Right cardiac atrium (tissue), 5 donors: ENCODE measurements at places on chromosomes 7 and 10. TPM values are rescaled to one million over a fixed set of nuclear protein-coding genes. Genes with fewer than 3 reads are reported as not detected.
A peak's percentile ranks its signal among the peaks of the same experiment; 100 is the strongest.

DNA sequence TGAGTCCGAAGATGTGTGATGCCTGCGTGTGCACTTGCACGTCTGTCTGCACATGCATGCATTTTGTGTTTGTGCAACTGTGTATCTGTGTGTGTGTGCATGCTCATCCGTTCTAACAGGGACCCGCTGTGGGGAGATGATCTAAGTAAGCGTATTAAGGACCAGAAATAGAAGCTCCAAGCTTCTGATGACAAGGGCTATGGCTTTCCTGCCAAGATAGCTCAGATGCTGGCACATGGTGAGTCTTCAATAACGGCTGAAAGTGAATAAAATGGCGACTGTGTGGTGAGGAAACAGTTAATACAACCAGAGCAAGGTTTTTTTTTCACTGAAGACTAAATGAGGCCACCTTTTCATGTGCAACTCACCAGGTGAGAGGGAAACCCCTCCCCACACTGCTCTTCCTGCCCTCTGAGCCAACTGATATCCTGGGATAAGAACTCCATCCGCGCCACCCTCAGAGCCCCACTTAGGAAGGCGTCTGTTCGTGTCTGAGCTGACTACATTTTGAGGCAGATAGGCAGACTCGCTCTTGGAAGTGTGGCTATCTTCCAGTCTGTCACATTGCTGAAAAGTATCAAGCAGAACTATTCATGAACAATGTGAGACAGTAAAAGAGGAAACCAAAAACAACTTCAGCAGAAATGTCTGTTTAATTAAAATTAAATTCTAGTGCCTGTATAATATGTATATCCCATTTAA lies 47.4 kb upstream of the TCERG1L start:
- DNase-seq: no peak

The INTS1 gene
- 48.3 TPM for total RNA-seq

- no peak for DNase-seq
Measured at GRCh38 chr7:80883154-80884025, 35.5 kb downstream of the SEMA3C start.

- no peak for DNase-seq
Measured at GRCh38 chr7:19560111-19560883, 148.5 kb downstream of the POLR1F start.

GRCh38 chr7:159010411-159010810 lies 134.3 kb downstream of the VIPR2 start:
- DNase-seq: no peak

DNA sequence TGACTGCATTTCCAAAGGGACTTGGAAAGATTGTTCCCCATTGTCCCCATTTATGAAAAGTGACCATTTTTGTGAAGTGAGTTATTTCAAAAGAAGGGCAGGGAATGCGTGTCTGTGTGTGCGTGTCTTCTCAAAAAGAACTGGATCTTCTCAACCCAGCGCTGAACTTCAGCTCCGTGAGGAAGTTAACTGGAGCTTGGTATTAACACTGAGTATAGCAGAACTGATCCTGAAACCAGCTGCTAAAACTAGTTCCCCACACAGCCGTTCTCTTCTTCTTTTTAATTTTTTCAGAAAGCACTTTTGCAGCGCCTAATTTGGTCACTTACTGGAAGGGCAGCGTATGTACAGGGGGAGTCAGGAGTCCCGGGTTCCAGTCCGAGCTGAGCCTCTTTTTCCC lies 45.8 kb upstream of the PLEKHA1 start:
- DNase-seq: no peak

The COL26A1 gene
- 0.09 TPM for total RNA-seq

The ANKRD7 gene
- 0.94 TPM for total RNA-seq

The SAP25 gene
- 1.3 TPM for total RNA-seq

DNA sequence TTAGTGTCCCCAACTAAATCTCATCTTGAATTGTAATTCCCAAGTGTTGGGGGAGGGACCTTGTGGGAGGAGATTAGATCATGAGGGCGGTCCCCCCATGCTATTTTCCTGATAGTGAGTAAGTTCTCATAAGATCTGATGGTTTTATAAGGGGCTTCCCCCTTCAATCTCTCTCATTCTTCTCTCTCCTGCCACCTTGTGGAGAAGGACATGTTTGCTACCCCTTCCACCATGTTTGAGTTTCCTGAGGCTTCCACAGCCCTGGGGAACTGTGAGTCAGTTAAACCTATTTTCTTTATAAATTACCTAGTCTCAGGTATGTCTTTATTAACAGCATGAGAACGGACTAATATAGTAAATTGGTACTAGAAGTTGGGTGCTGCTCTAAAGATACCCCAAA lies 365.6 kb downstream of the ANKRD7 start:
- DNase-seq: no peak

The EBF3 gene
- total RNA-seq: 9.7 TPM

DNA sequence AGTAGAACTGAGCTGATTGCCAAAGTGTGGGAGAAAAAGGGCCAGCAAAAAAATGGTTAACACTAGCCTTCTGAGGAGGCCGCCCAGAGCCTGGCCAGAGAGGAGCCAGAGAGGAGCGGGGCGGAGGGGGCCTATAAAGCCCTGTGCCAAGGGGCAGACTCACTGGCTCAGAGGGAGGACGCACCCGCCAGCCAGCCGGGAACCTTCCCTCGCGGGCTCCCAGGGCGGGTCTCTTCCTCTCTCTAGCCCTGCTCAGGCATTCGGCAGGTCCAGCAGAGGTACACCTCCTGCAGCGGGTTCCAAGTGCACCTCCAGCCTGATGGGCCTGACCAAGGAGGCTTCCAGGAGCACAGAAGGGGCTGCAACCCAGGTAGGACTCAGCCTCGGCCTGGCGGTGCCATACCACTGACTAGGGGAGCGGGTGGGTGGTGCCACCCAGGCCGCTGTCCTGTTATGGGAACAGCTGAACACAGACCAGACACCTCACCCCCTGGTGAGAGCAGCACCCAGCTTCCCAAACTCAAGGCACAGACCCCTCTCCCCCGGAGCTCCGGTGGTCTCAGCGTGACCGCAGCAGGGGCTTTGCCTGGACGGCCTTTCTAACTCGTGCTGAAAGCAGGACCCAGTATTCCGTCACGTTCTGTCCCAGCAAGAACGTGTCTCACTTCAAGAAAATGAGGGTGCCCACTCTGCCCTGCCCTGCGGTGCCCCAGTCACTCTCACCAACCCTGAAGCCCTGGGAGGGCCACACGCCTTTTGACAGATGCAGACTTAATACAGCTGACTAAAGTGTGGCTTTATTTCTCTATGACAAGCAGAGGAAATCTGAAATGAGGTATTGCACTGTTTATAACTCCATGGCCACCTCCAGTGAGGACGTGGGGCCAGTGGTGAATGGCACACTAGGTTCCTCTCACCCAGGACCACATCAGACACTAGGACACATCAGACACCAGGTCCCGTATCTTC lies at the start of gene GPER1:
TSS of gene GPER1 (plus strand) at position 162 of the 969 bp plus-strand sequence. CDS start 3,616 bp downstream, outside the sequence.
- DNase-seq: peak; percentile 89

DNA sequence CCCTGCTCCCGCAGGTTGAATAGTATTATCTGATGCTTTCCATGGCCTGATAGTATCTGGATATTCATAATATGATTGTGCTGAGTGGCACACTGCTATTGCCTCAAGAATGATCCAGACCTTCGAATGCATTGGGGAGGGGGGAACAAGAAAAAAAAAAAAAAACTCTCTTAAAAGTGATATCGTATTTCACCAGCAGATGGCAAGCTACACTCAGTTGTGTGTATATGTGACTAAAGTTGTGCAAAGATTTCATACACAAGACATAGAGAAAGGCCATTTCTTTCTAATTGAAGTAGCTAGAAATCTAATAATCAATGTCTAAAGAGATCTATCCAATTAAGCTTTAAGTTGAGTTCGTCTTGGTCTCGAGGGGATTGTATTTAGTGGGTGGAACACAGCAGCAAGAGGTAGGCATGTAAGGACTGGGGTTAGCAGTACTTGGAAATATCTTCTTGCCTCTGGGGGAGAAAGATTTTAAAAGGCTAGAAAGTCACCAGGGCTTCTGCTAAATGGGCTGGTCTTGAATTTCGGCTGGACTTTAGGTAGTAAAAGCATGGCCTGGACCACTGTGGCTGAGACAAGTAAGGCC lies 15.3 kb downstream of the SFRP4 start:
- no peak for DNase-seq

DNA sequence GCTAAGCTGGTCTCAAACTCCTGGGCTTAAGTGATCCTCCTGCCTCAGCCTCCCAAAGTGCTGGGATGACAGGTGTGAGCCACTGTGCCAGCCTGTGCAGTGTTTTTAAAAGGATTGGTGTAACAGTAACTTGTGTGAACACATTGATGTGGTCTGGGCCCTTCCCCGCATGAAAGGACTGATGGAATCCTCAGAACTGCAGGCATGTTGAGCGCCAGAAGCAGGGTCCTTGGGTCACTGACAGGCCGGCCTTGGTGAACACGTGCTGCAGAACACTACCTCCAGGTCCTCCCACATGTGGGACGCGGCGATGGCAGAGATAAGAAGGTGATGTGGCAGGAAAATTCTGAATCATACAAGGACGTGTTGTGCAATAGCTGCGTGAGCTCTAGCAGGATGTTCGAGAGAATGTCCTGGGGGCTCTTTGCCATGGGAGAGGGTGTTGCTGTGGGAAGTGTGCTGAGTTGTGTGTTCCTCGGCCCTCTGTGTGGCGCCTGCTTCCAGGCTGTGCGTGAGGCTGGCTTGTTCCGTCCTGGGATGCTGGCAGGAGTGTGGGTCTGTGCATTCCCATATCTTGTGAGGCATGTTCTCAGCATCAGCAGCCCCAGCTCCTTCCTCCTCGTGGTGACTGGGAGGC lies 68.2 kb downstream of the DNAJB6 start:
- peak; percentile 57 for DNase-seq

GRCh38 chr7:78794101-78794500 lies 659.4 kb downstream of the MAGI2 start:
- no peak for DNase-seq

DNA sequence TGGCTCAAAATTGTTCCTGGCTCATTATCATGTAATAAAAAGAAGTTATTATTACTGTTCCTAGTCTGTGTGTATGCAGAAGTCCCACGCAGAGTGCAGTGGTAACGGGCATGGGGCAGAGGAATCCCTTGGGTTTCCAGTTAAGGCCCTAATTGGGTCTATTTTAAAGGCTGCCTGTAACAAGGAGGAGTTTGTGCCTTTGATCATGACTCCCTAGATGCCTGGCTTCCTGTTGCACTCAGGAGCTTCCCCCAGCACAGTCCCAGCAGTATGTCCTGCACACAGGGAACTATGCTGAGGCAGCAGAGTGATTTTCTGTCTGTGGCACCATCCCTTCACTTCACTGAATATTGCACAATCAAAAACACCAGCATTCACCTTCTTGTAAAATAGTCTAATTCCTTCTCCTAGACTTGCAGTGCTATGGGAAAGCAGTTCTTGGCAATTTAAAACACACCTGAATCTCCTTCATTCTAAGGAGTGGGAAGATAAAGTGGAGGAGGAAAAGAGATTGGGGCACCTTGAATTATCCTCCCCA lies 22.9 kb downstream of the SORCS1 start:
- no peak for DNase-seq

The PAPOLB gene
- 0.29 TPM for total RNA-seq

DNA sequence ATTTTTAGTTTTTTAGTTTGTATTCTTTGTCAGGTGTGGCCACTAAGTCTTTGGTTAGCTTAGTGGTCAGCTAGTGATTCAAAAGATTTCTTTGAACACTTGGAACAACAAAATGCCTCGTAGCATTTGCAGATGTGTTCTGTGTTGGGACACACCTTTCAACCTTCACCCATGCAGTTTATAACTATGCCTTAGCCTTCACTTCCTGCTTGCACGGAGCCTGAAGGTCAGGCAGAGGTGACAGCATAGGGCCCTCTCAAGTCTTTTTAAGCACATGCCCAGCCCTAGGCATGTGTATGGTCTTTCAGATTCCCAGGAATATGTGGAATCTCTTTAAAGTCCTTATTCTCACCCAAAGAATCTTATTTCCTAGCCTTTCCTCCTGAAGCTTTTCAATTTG lies 17.6 kb downstream of the PLAC9 start:
- no peak for DNase-seq

DNA sequence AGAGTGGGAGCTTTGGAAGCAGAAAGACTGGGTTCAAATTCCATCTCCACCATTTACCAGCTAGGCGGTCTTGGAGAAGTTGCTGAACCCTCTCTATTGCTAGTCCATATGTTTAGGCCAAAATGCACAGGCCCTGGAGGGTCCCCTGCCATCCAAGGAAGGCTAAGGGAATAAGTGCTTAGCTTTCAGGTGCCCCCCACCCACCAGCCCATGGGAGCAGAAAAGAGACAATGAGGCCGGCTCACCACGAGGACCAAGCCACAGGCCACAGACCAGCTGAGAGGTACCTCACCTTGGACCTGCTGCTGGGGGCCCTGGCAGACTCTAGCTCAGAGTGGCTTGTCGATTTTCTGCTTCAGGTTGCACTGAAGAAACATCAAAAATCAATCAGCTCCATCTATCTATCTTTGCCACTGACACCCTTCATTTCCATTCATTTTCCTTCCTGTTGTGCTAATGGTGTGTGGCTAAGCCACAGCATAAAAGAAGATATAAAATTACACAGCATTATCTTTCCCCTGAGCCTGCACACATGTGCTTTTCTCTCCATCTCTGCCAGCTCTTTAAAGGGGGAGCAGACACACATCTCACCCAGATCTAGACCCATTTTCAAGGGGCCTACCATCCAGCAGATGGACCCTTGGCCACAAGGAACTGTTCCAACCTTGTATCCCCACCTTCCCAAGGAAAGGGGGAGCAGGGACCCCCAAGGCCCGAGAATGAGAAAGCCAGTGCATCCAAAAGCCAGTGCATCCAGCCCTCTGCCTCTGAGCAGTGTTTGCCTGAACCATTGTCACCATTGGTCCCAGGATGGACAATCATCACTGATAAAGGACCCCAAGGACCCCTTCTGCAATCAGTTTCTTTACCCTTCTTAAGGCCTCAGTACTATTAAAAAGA lies 65.4 kb downstream of the GRID1 start:
- no peak for DNase-seq

DNA sequence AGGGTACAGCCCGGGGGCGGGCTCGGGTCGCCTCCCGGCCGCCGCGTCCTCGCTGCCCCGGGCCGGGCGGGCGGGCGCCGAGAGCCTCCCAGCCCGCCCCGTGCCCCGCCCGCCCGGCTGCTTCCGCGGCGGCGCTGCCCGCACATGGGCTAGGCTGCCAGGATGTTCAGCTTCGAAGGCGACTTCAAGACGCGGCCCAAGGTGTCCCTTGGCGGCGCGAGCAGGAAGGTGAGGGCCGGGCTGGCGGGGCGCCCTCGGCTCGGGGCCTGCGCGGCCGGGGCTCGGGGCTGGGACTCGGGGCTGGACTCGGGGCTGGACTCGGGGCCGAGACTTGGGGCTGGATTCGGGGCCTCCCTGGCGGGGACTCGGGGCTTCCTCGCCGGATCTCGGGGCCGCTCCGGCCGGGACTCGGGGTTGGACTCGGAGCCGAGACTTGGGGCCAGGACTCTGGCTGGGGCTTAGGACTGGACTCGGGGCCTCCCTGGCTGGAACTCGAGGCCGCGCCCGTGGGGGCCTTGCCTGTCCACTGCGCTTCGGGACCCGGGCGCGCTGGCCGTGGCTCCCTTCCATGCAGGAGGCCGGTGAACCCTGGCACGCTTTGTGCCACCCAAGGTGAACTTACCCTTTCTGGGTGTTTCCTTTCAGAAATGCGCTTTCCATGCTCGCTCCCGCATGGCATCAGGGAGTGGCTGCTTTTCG lies 534 bp downstream of the UBE3C start:
- DNase-seq: peak; percentile 82

- peak; percentile 81 for DNase-seq
Measured at GRCh38 chr10:79381804-79382221, 34.5 kb downstream of the PPIF start.
